ENCODE measurements at places on chromosomes 1 and 21.

- DNase-seq: no peak
Observed at GRCh38 chr1:32988665-32989064, 24.1 kb upstream of the RNF19B start.

DNA sequence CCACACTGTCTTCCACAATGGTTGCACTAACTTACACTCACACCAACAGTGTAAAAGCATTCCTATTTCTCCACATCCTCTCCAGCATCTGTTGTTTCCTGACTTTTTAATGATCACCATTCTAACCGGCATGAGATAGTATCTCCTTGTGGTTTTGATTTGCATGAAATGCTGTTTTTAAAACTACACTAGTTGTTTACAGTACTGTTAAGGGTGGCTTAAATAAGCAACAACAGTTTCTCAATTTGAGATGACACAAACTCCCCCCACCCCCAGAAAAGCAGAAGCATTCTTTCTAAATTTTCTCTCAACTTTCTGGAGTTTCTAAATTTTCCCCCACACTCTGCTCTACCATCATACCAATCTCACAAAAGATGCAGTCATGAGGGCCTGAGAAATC lies 7.1 kb upstream of the SLAMF7 start:
- DNase-seq: no peak

- no peak for DNase-seq
Observed at GRCh38 chr1:155794605-155795245, 62.3 kb downstream of the GON4L start.

GRCh38 chr1:199799116-199799515 lies 228.4 kb upstream of the NR5A2 start:
- DNase-seq: no peak

DNA sequence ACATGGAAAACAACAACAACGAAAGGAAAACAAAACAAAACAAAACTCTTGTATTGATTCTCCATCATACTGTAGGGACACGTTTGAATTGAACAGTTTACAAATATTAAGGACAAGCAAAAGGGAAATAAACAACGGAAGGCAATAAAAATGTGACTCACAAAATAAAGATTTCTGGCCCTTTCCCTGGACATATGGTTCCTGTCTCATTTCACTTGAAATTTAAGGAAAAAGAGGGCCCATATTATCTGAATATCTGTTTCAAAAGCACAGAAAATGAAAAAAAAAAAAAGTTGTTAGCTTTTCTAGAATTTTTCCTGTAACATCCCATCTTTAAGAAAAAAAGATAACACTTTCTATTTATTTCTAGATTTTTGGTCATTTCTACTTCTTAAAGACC lies 3.6 kb upstream of the PKN2 start:
- no peak for DNase-seq

- no peak for DNase-seq
Observed at GRCh38 chr1:168065506-168065905, 71.2 kb downstream of the GPR161 start.

DNA sequence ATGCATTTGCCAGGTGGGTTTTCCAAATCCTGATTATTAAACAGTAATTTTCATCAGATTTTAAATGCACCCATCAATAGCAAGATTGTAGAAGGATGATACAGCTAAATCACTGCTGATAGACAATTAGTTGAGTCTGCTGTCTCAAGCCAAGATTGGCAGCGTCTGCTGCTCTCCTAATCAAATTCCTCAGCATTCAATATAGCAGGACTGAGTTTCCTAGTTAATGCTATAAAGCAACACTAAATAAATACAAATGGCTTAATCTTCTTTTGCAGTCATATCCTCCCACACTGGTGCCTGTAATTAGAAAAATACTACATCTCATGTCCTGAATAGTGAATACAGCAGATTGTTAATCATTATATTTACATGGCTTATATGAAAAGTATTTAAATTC lies 1028.8 kb downstream of the ADGRL2 start:
- no peak for DNase-seq

GRCh38 chr1:18893120-18893519 lies 9.2 kb downstream of the ALDH4A1 start:
- DNase-seq: no peak

- DNase-seq: no peak
Observed at GRCh38 chr1:109625176-109625575, 5.5 kb downstream of the AMPD2 start.

- no peak for DNase-seq
Observed at GRCh38 chr1:155137154-155137949, 1.7 kb downstream of the SLC50A1 start.

DNA sequence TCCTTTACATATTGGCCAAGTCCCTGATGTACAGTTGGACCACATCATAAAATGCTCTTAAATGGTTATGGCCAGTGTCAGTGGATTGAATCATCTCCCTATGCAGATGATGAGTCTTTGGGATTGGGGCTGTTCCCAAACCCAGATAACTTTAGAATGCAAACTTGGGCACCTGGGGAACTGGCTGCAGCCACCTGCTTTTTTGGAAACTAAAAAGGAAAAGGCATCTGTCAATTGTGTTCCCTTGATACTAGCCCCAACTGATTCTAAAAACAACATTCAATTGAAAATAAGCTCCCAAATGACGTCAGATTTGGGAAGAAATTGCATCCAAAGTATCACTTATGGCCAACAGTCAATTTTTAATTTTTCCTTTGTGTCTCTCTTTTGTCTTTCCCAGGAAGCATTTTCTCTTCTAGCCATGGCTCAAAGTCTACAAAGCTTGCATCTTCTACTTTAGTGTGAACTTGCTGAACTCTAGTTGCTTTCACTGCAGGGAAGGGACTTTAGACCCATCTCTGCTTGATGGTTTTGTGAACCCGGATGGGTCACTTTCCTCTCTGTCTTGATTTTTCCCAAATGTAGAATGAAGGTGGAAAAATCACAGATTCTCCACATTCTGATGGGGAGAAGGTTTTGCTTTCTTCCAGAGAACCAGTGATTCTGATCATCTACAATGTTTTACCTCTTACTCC lies 402.3 kb upstream of the USP24 start:
- no peak for DNase-seq

GRCh38 chr1:215606564-215607168 lies 39.6 kb downstream of the KCTD3 start:
- DNase-seq: no peak

- DNase-seq: no peak
Observed at GRCh38 chr1:64543831-64544230, 73.9 kb downstream of the CACHD1 start.

DNA sequence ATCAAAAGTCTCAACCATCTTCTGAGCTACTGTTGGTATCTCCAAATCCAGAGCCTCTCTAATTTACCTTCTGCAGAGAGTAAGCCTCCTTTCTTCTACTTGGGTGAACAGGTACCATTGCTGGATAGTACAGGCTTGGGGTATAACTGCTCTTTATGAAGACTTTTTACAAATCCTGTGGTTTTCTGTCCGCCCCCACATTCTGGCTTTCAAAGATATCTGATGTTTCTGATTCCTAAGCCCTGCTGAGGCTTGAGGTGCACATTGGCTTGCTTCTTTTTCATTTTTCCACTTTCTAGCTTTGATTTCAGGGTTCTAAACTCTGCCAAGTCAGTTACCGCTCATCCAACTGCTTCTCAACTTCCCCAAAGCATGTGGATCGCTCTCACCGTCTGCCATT lies 37.1 kb downstream of the TENT5C start:
- no peak for DNase-seq

DNA sequence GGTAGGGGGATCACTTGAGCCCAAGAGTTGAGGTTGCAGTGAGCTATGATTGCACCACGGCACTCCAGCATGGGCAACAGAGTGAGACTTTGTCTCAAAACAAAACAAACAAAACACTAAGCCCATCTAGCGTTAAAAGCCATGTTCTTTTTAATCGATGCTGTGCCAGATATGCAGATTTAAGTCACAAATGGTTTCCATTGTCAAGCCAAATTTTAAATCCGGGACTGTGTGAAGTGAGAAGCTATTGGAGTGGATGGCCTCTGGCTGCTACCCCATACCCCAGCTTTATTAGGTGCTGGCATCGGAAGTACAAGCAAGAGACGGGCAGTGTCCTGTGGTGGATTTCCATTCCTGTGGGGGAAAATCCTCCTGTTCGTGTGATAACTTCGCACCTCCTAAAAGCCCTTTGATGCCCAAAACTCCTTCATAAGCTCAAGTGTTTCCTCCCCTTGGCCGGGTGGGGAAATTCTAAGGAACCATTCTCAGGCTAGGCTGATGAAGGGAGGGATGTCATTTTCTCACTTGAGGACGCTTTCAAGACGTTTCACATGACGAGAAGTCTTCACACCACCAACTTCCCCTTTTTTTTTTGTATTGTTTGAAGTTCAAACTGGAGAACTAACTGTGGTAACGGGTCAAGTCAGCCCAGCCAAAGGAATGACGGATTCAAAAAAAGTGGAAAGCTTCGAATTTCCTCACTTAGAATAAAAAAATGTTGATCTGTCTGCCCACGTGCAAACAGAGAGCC lies 140.8 kb downstream of the KAZN start:
- no peak for DNase-seq

GRCh38 chr1:112735752-112736151 lies 20.6 kb upstream of the PPM1J start:
- DNase-seq: no peak

- no peak for DNase-seq
Observed at GRCh38 chr1:109112056-109112651, 1.8 kb upstream of the ELAPOR1 start.

- DNase-seq: no peak
Observed at GRCh38 chr1:27116232-27116631, 38.7 kb downstream of the SLC9A1 start.

- DNase-seq: no peak
Observed at GRCh38 chr21:32463889-32464300, 51.4 kb downstream of the EVA1C start.

- DNase-seq: no peak
Observed at GRCh38 chr1:191714845-191715244, 443.4 kb upstream of the RGS18 start.

GRCh38 chr1:203287109-203287893 lies 18.0 kb upstream of the BTG2 start:
- DNase-seq: peak; percentile 78

DNA sequence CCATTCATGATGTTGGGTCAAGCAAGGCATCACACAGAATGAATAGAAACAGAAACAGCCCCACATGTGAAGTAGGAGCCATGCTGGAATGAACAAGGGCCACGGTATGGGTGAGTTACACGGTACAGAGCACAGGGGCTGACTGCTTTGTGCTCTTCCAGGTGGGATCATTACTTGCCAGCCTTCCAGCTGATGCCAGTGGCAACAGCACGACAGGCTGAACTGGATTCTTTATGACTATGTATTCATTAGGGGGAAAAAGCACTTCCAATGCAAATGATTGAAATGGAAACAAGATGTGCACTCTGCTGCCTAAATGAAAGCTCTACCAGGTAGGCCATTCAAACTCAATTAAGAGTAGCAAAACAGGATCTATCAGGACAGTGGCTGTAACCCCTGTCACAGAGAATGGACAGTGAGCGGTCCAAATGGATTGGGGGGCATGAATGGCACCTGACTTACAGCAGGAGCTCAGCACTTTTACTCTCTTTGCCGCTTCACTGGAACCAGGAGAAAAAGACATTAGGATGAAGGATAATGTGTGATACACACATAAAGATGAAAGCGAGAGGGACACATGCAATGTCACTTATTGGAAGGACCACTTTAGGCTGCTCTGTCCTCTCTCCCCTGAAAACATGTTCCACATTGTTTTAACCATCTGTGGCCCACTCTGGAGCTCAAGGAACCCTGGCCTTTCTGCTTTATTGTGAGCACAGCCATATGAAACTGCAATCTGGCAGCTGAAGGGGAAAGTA lies 23.4 kb upstream of the IRF2BP2 start:
- no peak for DNase-seq

DNA sequence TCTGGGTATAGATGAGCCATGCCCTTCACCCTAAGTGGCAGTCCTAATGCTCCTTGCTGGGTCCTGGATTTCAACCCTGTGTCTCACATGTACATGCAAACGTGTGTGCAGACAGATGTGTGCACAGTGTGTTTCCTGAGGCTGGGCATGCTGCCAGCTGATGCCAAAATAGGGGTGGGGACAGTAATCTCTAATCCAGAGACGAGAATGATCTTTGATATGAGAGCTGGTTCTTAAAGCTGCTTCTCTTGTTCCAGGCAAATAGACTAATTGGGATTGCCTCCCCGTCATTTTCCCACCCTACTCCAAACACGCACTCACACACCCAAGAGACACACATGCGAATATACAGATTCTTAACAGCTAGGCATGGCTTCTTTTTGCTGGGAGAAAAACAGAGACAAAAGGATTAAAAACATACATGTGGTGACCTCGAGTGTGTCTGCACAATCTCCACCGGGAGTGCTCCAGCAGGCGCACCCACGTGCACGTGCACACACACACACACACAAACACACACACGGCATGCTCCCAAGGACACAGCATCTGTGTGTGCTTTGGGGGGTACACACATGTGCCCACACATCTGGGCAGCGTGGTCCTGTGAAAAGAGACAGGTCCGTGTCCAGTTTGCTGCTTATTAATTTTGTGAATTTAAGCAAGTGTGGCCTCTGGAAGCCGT lies 102.1 kb upstream of the ZBTB40 start:
- DNase-seq: no peak

GRCh38 chr1:179251675-179252074 lies 22.2 kb upstream of the ABL2 start:
- peak; percentile 13 for DNase-seq

DNA sequence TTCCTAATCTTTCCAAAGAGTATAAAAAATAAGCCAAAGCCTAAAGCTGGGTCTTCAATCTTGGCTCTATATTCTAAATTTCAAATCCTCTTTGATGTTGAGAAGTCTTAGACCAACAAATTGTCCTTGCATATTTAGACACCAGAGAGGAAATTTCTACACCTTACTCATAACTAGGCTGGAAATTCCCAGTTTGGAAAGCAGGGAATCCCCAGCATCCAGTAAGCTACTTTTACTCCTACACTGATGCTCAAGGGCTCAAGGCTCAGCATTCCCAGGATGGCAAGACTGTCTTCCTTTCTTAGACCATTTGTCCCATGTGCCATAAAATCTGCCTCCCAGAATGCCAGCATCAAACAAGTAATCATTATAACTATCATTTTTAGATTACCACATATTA lies 28.3 kb downstream of the PRDX6 start:
- DNase-seq: no peak

- DNase-seq: no peak
Observed at GRCh38 chr21:45488931-45489721, 53.1 kb downstream of the SLC19A1 start.

GRCh38 chr1:156704930-156705320 lies 458 bp downstream of the CRABP2 start:
- no peak for DNase-seq

DNA sequence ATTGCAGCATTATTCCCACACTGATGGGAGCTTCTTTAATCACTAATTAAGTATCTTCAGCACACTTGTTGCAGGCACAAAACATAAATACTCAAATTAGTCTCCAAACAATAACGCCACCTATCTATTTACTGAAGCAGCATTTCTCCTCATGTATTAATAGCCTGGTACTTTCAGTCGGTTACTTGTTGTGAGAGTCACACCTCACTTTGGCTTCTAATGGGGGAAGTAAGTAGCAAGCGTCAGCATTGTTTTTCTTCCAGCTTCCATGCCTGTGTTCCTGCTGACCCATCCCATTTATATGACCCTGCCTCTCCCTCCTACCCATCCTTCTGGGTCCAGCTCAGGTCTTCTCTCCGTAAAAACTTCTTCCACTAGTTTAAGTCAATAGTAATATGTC lies 31.9 kb upstream of the DENND1B start:
- DNase-seq: no peak

GRCh38 chr21:40257342-40257741 lies 390.1 kb downstream of the PCP4 start:
- no peak for DNase-seq

GRCh38 chr1:6073480-6074053 lies 27.9 kb downstream of the KCNAB2 start:
- no peak for DNase-seq

All from DMS 273 treated with DMSO at 0.1 percent for 48 hours (cell line).